ENCODE measurements at places on chromosomes 16 and 17. TPM values are rescaled to one million over a fixed set of nuclear protein-coding genes. Genes with fewer than 3 reads are reported as not detected.

The CHST4 gene
- total RNA-seq, result not detected

The GCGR gene
- not detected for total RNA-seq

The PRCD gene
- 5.4 TPM for total RNA-seq

The BIRC5 gene
- 85.3 TPM for total RNA-seq

The CALB2 gene
- total RNA-seq, result not detected

The PLA2G10 gene
- total RNA-seq, result not detected

The TAF15 gene
- total RNA-seq, result 59.2 TPM

The MAF gene
- 20.3 TPM for total RNA-seq

The NPIPA8 gene
- total RNA-seq, result not detected

The CA5A gene
- total RNA-seq, result not detected

The PPP1R27 gene
- not detected for total RNA-seq

The CBLN1 gene
- not detected for total RNA-seq

The GINS3 gene
- total RNA-seq, result 3.1 TPM

The KRT12 gene
- total RNA-seq, result not detected

The STAT5A gene
- 52.0 TPM for total RNA-seq

The CACNA1H gene
- total RNA-seq, result under 0.01 TPM

The BAHCC1 gene
- 19.3 TPM for total RNA-seq

The MLYCD gene
- 5.9 TPM for total RNA-seq

The OTOP2 gene
- not detected for total RNA-seq

The NPIPA3 gene
- total RNA-seq, result not detected

The GSE1 gene
- total RNA-seq, result 13.9 TPM

The TBC1D3B gene
- total RNA-seq, result 0.73 TPM

The MYH11 gene
- not detected for total RNA-seq

The CLN3 gene
- 24.3 TPM for total RNA-seq

The SLC6A4 gene
- total RNA-seq, result not detected

The ACSM5 gene
- total RNA-seq, result not detected

The FAM117A gene
- total RNA-seq, result 2.7 TPM

The MARVELD3 gene
- not detected for total RNA-seq

The TLCD2 gene
- 2.2 TPM for total RNA-seq

The TELO2 gene
- total RNA-seq, result 28.6 TPM

The WFIKKN1 gene
- under 0.01 TPM for total RNA-seq

The UNC13D gene
- total RNA-seq, result 1.00 TPM

The ATP2C2 gene
- total RNA-seq, result not detected

The SCGB1C2 gene
- not detected for total RNA-seq

The ZNF785 gene
- total RNA-seq, result 8.6 TPM

The TBC1D3C gene
- total RNA-seq, result 0.36 TPM

The SLC16A13 gene
- total RNA-seq, result 1.00 TPM

The VWA3A gene
- total RNA-seq, result under 0.01 TPM

The DNAI2 gene
- not detected for total RNA-seq
